ENCODE measurements at places on chromosomes 4 and X.

- no peak for DNase-seq
These were observed 275.3 kb downstream of the RAPGEF2 start for GRCh38 chr4:159378056-159378616.

GRCh38 chr4:108834166-108834834, 71.4 kb upstream of the ETNPPL start:
- DNase-seq: no peak

- no peak for DNase-seq
These were observed 448 bp upstream of the TBC1D8B start for GRCh38 chrX:106802063-106802387.

DNA sequence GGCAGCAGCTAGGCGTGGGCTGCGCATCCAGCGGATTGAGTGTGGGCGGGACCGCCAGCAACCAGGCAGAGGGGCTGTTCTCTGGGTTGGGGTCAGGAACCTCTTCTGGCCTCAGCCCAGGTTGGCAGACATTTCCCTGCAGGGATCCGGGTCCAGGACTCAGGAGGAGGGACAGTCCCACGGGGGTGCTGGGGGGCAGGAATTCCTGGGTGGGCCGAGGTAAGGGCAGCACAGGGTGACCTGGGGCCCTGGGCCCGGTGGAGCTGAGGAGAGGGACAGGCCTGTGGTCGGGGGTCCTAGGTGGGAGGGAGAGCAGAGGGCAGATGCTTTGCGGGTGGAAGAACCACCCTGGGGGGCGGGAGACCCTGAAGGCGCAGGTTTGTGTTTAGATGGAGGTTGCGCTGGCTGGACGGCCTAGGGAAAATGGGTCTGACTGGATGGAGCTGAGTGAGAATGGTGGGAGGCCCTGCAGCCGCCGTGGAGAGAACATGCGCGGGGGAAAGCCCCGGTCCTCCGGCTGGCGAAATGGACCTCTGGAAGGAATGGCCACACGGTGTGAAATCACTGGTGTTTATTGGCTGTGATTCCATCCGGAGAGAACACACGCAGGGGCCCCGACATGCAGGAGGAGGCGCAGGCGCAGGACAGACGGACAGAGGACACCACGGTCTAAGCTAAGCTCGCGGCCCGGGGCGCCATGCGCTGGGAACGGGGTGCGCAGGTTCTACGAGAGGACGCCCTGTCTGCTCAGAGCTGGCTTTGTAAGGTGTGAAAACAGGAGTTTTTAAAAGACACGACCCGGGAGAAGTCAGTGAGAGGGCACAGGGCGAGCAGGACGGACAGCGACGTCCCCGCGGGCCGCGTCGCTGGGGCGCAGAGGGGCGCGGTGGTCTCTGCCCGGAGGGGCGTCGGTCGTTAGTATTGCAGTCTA, 41.3 kb downstream of the CPLX1 start:
- no peak for DNase-seq

DNA sequence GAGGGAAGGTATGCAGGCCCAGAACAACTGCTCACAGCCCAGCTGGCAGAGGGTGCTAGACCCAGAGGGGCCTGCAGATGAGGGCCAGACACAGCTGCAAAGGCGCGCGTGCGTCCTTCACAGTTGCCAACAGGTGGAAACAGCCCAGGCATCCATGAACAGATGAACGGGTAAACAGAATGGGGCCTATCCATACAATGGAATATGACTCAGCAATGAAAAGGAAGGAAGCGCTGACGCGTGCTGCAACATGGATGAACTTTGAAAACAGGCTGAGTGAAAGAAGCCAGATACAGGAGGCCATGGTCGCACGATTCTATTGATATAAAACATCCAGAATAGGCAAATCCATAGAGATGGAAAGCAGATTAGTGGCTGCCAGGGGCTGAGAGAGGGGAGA, 83.1 kb upstream of the DDX3X start:
- DNase-seq: no peak

- DNase-seq: no peak
These were observed 69.7 kb downstream of the PDGFC start for GRCh38 chr4:156901871-156902270.

- DNase-seq: no peak
These were observed 490 bp upstream of the ADH4 start for GRCh38 chr4:99144587-99144986.

GRCh38 chr4:73311428-73311827, 52.8 kb upstream of the ANKRD17 start:
- no peak for DNase-seq

GRCh38 chrX:50180073-50180940, 20.5 kb downstream of the AKAP4 start:
- no peak for DNase-seq

DNA sequence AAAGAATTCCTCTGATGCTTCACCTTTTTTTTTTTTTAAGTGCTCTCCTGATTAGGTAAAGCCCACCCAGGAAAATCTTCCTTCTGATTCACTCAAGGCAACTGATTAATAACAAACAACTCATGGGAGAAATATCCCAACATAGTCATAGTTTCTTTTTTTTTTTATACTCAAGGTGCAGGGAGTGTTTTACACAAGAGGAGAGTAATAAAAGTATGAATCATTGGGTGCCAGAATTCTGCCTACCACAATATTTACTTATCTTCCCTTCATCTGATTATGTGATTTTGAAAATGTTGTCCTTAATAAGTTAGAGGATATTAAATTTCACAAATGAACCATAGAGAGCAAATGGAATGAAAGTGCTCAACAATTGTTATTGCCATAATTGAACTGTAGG, 329.9 kb downstream of the TECRL start:
- DNase-seq: no peak

- no peak for DNase-seq
These were observed 111.4 kb downstream of the SOX3 start for GRCh38 chrX:140393507-140393906.

GRCh38 chr4:54384563-54384962, 155.5 kb downstream of the PDGFRA start:
- DNase-seq: no peak

- no peak for DNase-seq
These were observed 46.5 kb upstream of the HMX1 start for GRCh38 chr4:8917868-8918783.

- no peak for DNase-seq
These were observed 622.7 kb downstream of the RAPGEF2 start for GRCh38 chr4:159725571-159725970.

DNA sequence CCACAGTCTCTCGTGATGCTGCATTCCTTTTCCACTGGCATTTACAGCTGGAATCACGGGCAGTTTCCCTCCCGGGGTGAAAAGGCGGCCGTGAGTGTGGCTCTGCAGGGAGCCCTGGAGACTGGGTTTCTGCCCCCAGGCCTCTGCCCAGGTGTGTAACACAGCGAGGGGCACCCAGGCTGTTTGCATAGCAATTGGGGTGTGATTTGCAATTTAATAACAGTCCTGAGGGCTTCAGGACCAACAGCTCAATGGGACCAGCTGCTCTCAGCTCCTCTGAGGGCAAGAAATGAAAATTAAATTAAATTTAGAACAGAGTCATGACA, 99.0 kb upstream of the SHOX start:
- DNase-seq: no peak

DNA sequence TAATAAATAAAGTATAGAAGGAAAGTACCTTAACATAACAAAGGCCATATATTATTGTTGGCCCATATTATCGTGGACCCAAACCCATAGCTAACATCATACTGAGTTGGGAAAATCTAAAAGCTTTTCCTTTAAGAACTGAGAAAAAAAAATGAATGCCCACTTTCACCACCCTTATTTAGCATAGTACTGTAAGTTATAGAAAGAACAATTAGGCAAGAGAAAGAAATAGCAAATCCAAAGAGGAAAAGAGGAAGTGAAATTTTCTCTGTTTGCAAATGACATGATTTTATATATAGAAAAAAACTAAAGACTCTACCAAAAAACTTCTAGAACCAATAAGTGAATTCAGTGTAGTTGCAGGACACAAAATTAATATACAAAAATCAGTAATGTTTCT, 1854.6 kb downstream of the PCDH7 start:
- DNase-seq: no peak

GRCh38 chr4:17681281-17682221, 67.1 kb downstream of the MED28 start:
- DNase-seq: no peak

DNA sequence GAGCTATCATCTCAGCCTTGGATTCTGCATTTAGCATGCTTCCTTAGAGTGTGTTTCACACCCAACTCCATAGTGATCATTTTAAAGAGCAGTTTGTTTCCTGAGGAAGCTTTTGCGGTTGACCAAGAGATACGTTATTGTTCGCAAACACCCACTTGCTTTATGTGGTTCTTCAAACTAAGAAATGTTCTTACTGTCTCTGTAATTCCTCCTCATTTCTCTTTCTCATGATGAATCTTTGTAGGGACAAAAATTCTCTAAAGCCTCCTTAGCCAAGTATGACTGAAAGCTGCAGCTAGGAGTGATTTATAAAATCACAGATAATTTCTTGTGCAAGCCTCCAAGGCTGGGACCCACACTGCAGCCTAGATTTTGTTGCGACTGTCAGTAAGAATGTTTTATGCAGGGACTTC, 10.0 kb downstream of the TNIP3 start:
- DNase-seq: no peak

DNA sequence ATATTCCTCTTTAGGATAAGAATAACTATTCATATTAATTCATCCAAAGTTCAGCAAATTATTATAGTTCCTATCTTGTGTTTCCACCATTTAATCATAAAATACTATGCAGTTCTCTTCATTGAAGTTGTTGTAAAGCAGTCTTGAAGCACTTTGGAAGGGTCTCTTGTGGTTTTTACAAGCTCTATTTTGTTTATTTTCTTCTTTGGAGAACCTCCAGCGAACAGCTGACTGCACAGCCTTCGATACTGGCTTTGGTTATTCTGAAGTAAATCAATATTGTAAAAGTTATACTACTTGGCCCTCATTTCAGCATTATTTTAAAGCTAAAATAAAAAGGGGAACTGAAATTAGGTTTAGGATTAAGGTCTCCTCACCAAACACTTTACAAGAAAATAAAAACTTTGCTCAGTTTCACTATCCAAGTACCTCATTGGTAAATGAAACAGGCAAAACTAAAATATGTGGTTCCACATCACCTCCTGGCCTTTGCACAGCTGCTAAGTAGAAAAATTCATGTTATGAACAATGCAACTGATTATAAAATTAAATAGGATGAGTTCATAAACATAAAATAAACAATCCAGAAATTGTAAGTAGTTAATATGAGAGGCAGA, 1629.2 kb upstream of the ADGRL3 start:
- no peak for DNase-seq

Data from stimulated activated CD8-positive, alpha-beta memory T cell treated with anti-CD3 and anti-CD28 coated beads, Interleukin-4, amount 100 ng/mL, for 4 hours (primary cell).